ENCODE measurements at places on chromosomes 1 and 21.

DNA sequence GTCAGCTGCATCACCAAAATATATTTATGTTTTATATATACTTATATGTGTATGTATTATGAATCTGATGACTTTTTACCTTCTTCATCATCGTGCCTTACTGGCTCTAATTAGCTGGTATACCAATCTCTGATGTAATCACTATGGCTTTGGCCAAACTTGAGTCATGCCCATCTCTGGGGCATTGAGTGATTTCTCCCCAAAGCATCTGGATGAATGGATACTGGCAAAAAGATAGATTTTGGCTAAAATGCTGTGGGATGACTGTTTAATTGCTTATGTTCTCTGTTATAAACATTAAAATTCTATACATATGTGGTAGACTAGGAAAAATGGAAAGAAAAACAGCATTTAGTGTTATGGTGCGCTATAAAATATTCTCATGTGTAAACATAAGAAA, 19.6 kb downstream of the CDKN2C start:
- peaks cover 4% of the 10 kb centered on the region for H3K27me3 ChIP-seq
- DNase-seq = no peak
- no peaks in the 10 kb centered on the region for H3K36me3 ChIP-seq
- H3K27ac ChIP-seq = no peak overlapping the region

- peaks cover 11% of the 10 kb centered on the region for H3K36me3 ChIP-seq
- no peak for DNase-seq
- no peak overlapping the region for H3K27ac ChIP-seq
Observed at GRCh38 chr1:15941044-15941840, 34.7 kb downstream of the ZBTB17 start.

DNA sequence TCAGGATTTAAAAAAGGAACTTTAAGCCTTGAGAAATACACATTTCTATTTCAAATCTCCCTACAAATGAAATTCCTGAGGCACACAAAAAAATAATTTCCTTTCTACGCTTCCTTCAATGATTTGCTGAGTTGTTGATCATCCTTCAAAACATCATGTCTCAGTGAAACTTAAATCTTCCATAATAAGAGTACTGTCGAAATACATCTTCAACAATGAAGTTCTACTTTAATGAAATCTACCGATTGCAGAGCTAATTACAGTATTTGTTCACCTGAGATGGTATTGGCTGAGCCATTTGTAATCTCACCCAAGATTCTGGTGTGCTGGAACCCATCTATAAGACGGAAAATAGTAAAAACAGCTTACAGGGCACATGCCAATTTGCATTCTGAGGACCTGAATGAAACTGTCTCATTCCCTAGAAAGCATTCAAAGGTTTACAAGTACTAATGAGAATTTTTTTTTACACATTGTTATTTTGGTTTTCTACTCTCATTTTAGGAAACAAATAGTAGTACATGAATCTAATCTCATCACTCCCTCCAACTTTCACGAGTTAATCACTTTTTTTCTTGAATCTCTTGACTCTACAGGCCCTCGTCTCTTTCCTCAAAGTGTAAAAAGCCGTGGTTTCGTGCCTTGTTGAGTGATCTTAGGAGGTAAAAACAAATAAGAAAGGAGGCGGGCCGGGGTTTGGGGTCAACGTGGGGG, 1.1 kb downstream of the CHML start:
- no peaks in the 10 kb centered on the region for H3K36me3 ChIP-seq
- no peak overlapping the region for H3K27ac ChIP-seq
- H3K4me1 ChIP-seq = peaks cover 2% of the 10 kb centered on the region
- DNase-seq = peak; percentile 21

- H3K27me3 ChIP-seq = no peaks in the 10 kb centered on the region
- no peaks in the 10 kb centered on the region for H3K4me1 ChIP-seq
- no peak for DNase-seq
- no peak overlapping the region for H3K4me3 ChIP-seq
- H3K36me3 ChIP-seq = no peaks in the 10 kb centered on the region
Observed at GRCh38 chr1:63679076-63679475, 85.9 kb downstream of the PGM1 start.

DNA sequence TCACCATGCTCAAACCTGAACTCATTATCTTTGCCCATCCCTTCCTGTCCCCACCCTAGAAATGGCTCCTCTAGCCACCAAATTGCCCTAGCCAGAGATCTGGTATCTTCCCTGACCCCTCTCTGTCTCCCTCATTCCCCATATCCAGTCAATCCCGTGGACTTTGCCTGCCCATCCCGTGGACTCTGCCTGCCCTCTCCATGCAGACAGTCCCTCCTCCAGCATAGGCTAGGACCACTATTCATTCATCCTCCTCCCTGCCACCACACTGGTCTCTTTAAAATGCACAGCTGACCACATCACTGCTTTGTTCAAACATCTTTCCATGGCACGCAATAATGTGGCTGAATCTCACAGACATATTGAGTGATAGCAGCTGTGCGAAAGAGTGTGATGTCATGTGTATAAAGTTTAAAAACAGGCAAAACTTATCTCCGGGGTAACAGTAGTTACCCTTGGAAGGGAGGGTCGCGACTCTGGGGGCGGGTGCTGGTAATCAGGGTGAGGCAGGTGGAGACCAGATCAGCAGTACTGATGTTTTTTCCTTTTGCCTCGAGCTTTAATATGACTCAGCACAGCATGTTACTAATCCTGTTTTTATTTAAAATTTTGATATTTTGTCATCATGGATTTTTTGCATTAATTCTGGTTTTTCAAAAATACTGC, 4.8 kb upstream of the SLC2A1 start:
- H3K27me3 ChIP-seq = no peaks in the 10 kb centered on the region
- no peaks in the 10 kb centered on the region for H3K36me3 ChIP-seq
- DNase-seq = no peak
- no peak overlapping the region for H3K27ac ChIP-seq
- peaks cover 36% of the 10 kb centered on the region for H3K4me1 ChIP-seq

DNA sequence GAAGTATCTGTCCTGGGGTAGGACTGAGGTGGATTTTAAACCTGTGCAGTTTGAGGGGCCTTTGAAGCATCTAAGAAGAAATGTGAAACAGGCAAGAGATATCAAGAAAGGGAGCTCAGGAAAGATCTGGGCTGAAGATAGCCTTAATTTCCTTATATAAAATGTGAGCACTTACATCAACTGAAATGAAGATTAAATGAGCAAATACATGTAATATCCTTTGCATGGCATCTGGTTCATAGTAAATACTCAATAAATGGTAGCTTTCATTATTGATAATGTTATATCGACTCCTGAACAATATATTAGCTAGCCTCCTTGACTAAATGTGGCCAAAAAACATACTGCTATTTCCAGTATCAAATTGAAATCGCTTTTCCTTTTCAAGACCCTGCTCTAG, 2.5 kb downstream of the LIN9 start:
- no peak for DNase-seq
- H3K4me3 ChIP-seq = no peak overlapping the region
- H3K27me3 ChIP-seq = no peaks in the 10 kb centered on the region
- H3K27ac ChIP-seq = no peak overlapping the region
- peaks cover 2% of the 10 kb centered on the region for H3K36me3 ChIP-seq
- H3K4me1 ChIP-seq = peaks cover 16% of the 10 kb centered on the region

- no peak for DNase-seq
- no peaks in the 10 kb centered on the region for H3K4me1 ChIP-seq
- no peak overlapping the region for H3K4me3 ChIP-seq
- no peak overlapping the region for H3K27ac ChIP-seq
- H3K36me3 ChIP-seq = peaks cover 2% of the 10 kb centered on the region
- peaks cover 24% of the 10 kb centered on the region for H3K27me3 ChIP-seq
Observed at GRCh38 chr1:62198781-62199125, 4.1 kb downstream of the L1TD1 start.
